DMS79 (cell line): ENCODE measurements at places on chromosomes 5 and 9.

- no peak for DNase-seq
Measured at GRCh38 chr9:86903734-86904085, 43.6 kb downstream of the GAS1 start.

DNA sequence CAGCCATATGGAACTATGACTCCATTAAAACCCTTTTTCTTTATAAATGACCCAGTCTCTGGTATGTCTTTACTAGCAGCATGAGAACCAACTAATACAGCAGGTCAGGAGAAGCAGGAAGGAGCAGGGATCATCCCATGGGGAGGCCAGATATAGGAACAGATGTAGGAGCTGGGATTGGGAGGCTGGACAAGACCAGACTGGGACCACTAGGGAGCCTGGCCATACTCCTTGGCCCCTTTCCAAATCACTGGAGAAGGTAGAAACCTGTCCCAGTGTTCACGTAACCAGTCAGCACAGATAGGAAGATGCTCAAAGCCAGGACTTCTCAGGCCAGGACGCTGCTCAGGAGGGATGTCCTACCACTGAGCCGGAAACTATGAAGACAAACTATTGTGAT is 95.5 kb downstream of the LMX1B start:
- no peak for DNase-seq

GRCh38 chr5:67115246-67115645 is 81.4 kb downstream of the CD180 start:
- DNase-seq: peak; percentile 32

GRCh38 chr9:93112116-93112863 is 16.3 kb downstream of the CARD19 start:
- DNase-seq: no peak

DNA sequence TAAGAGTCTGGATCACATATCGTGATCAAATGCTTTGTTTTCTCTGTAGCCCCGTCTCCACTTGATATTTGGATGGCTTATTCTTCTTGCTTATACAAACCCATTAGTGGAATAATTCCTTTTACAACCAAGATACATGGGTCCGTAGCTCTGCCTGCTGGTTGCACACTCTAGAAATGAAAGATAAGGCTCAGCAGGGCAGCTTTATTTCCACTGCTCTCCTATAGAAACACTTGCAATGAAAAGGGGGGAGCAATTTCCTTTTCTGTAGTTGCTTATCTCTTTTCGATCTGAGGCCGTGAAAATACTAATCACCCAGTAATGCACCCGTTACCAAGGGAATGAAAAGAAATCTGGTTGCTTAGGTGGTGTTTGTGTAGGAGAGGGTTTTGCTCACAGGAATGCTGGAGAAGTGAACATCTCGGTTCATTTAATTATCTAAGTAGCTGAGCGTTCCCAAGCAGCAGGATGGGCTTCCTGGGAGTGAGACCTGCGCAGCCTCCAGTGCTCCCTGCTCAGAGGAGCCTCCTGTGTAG is 131.7 kb downstream of the ADAMTS16 start:
- no peak for DNase-seq

DNA sequence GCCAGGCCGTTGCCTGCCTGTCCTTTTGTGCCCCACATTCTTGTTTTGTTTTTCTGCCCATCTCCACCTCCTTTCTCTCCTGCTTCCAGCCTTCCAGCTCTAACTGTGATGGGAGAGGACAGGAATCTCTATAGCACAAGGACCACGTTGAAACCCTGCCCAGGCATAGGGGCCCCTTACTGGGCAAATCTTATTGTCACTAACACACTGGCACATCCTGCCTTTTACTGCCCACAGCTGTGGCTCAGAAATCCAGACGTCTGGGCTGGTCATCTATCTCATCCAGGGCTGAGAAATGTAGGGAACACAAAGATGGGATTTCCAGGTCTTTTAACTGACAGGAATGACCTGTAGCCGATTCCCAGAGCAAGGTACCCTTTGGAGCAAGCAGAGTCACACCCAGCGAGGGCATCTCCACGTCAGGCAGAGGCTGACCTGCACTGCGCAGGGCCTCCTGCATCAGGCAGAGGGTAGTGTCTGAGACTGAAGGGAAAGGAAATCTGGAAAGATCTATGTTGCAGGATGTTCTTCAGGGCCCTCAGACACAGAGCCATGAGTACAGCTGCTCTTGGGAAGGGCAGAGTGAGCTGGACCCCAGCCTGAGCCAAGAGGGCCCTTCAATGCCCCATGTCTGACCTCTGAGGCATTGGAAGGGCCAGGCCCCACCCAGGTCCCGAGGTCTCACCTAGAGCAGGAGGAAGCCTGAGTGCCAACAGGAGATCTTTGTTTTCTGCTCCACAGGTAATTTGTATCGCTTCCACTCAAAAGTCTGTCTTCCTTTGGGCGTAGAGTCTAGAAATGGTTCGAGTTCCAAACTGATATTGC is 278.8 kb downstream of the FSTL4 start:
- no peak for DNase-seq
